ENCODE measurements at places on chromosomes 3 and 15.

GRCh38 chr3:107919239-107919638, 171.6 kb downstream of the CD47 start:
- DNase-seq: no peak

- no peak for DNase-seq
Observed at GRCh38 chr3:136909187-136909586, 47.2 kb downstream of the NCK1 start.

DNA sequence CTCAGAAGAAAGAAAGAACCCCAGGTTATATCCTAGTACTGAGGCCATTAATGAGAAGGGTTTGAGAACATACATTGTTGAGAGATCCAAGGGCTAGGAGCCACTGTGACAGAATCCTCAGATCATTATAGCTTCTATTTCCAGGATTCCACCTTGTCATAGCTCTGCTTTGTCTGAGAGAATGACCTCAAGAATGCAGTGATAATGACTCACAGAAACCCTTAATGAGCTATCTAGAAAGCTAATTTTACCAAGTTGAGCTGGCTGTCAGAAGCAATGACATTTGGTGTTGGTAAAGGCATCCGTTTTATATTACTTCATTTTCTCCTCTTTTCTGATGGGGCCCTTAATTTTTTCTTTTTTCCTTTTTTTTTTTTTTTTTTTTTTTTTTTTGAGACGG, 10.9 kb downstream of the TRIP4 start:
- DNase-seq: no peak

- no peak for DNase-seq
Observed at GRCh38 chr15:25248583-25249235, 190.1 kb downstream of the UBE3A start.

DNA sequence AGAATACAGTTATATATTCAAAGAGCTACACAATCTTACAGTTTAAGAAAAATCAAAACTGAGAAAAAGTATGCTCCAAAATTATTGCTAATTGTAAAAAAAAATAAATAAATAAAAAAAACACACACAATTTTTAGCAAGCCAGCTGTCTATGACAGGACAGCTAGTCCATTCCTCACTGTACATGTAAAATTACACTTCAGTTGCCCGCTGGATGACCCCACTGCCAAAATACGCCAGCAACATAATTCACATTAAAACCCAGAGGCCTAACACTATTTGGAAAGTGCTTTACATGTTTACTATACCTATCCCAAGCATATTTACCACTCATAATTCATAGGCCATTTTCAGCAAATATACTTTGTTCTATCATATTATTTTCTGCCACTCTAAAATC, 5.8 kb downstream of the MYO9A start:
- DNase-seq: no peak

- no peak for DNase-seq
Observed at GRCh38 chr15:89419370-89419984, 76.9 kb downstream of the RHCG start.

- DNase-seq: no peak
Observed at GRCh38 chr15:97815835-97816234, 144.7 kb upstream of the ARRDC4 start.

DNA sequence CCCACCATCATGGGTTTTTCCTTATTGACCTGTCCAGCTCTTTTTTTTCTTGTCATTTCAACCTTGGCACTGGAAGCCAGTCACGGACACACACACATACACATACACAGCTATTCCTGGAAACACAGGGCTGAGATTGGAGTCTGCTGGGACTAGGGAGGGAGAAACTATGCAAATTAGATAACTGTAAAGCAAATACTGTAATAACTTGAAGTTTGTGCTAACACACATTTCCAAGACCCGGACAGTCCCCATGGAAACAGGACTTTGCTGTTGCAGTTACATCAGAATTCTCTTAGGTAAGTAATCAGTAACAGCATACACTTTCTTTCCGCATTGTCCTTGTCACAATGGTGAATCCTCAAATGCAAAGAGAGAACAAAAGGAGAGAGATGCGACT, 304.4 kb downstream of the KBTBD8 start:
- no peak for DNase-seq
